Motor neuron (in vitro differentiated cells): ENCODE measurements at places on chromosomes 6 and 20. TPM values are rescaled to one million over a fixed set of nuclear protein-coding genes. Genes with fewer than 3 reads are reported as not detected.

RBPJL gene
- total RNA-seq: 0.93 TPM in 1 of 2 replicates, not detected in the other

SIRPB2 gene
- 0.85 and 1.1 TPM in 2 replicates for total RNA-seq

ELOVL4 gene
- 6.0 and 7.1 TPM in 2 replicates for total RNA-seq

- no peak for ATAC-seq
Measured at GRCh38 chr6:20681243-20681684, 147.0 kb downstream of the CDKAL1 start.

- ATAC-seq: no peak
Measured at GRCh38 chr20:20549267-20549612, 163.2 kb downstream of the RALGAPA2 start.

- peak; percentile 60 for ATAC-seq
Measured at GRCh38 chr20:25083773-25084625, 2.1 kb upstream of the VSX1 start.

GRCh38 chr6:133631421-133631820 is 257.5 kb upstream of the TCF21 start:
- no peak for ATAC-seq

GRCh38 chr6:144722925-144723324 is 437.8 kb downstream of the UTRN start:
- no peak for ATAC-seq

GRCh38 chr6:82866446-82866845 is 199.2 kb downstream of the UBE3D start:
- no peak for ATAC-seq

GRCh38 chr20:64228751-64229506 is 26.6 kb upstream of the PCMTD2 start:
- ATAC-seq: no peak
